Brain pericyte (primary cell): ENCODE measurements at places on chromosomes 7 and 10.

DNA sequence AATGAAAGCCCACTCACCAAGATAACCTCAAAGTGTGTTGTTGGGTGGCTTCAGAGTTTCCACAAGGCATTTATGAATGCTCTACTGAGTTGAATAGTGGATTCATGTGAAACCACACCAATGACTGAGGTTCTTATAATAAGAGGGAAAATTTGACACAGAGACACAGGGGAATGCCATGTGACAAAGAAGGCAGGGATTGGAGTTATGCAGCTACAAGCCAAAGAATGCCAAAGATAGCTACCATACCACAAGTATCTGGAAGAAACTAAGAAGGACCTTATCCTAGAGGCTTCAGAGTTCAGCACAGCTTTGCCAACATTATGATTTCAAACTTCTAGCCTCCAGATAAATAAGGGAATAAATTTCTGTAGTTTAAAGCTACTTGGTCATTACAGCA lies 68.0 kb upstream of the PCDH15 start:
- DNase-seq = no peak

- no peak for DNase-seq
Observed at GRCh38 chr10:95355301-95355700, 64.5 kb upstream of the PDLIM1 start.

- DNase-seq = no peak
Observed at GRCh38 chr7:158028971-158029370, 558.7 kb downstream of the PTPRN2 start.

GRCh38 chr10:63083904-63084689 lies 49.0 kb upstream of the NRBF2 start:
- DNase-seq = peak; percentile 27
